ENCODE measurements at places on chromosomes 11 and 22. TPM values are rescaled to one million over a fixed set of nuclear protein-coding genes. Genes with fewer than 3 reads are reported as not detected.

- peak; percentile 47 for DNase-seq
Measured at GRCh38 chr22:19022755-19023154, 86.7 kb upstream of the PRODH start.

OR2AG2 gene
- polyA plus RNA-seq: not detected

SLC43A1 gene
- polyA plus RNA-seq: 27.4 TPM

DNA sequence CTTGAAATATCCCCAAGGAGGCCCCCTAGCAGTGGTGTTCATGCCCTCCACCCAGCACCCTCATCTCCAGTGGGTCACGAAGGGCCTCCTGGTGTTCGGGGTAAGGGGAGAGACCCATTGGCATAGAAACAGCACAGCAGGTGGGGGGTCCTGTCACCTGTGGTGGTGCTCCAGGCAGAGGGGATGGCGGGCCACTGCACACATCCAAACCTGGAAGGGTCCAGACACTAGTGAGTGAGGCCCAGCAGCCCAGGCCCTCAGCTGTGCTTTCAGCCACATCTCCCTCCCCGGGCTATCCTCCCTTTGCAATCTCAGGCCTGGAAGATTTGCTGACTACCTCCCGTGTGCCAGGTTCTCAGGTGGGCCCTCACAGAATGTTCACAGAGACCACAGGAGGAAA, 59.4 kb upstream of the LYVE1 start:
- no peak for DNase-seq

TEX54 gene
- polyA plus RNA-seq: 2.2 TPM

GRCh38 chr22:44805711-44806110, 53.3 kb downstream of the ARHGAP8 start:
- DNase-seq: no peak

MRGPRF gene
- not detected for polyA plus RNA-seq

DNA sequence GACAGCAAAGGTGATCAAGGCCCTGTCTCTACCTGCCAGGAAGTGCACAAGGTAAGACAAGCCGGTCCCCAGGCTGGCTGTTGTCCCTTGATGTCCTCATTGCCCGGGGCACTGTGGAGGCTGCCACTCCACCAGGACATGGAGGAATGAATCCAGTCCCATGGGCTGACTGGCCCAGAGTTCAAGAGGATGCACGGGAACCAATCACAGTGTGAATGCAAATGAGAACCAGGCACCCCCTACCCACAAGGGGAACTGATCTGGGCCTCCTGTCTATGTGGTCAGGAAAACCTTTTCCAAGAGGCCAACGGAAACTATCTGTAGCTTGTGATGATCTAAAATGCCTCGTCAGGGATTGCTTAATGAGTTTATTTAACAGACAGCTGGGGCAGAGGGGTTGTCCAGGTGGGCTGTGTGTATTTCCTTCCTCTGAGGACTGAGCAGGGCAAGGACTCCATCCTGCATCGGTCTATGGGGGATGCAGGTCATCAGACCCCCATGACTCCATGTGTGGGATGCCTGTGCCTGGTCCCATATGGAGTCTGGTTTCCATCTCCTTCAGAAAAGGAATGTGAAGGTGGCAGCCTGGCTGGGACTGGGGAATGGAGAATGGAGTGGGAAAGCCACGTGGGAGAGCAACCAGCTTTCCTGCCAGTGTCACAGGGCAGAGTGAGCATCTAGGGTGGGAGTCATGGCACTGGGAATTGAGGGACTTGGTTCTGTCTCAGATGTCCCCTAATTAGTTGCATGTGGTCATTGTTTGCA, 60.5 kb downstream of the CD82 start:
- no peak for DNase-seq

DNA sequence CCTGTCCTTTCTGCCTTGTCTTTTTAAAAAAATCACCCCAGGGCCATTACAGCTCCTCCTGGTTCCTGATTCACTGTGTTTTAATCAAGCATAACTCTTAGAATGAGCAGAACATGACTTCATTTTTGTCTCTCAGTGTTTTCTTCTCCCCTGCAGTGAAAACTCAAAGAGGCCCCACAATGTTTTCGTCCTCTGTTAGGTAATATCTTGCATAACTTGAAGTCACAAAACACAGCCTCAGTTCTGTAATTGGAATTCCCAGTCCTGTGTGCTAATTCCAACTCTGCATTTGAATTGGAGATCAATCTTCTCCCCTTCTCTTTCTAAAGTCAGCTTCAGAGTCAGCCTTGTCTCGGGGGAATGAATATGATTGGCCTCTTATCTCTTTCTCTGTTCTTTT, 186.5 kb upstream of the NAV2 start:
- DNase-seq: no peak

DNA sequence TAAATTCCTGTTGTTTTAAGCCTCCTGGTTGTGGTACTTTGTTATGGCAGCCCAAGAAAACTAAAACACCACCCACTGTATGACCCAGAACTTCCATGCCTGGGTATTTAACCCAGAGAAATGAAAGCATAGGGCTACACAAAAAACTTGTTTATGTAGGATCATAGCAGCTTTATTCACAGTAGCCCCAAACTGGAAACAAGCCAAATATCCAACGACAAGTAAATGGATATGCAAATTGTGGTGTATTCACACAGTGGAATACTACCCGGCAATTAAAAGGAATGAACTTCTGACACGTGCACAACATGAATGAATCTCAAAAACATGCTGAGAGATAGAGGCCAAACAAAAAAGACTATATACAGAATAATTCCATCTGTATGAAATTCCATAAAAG, 62.2 kb upstream of the NAV2 start:
- DNase-seq: no peak

PKP3 gene
- polyA plus RNA-seq: 0.27 TPM

DNA sequence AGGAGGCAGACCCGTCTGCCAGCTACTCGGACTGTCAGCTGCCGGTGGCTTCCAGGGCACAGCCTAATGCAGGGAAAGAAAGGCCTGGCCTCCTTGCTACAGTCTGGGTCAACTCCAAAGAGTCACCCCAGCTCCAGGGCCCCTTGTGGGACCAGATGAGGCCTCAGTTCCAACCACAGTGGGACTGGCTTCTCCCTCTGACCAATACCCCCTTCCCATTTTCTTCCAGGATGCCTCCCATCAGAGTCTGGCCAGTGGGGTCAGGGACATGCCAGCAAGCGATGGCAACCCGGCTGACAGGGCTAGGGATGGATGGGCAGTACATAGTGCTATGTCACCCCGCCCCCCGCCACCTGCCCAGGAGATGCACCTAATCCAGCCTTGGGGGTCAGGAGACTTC, 36.6 kb downstream of the RPUSD4 start:
- no peak for DNase-seq

DNA sequence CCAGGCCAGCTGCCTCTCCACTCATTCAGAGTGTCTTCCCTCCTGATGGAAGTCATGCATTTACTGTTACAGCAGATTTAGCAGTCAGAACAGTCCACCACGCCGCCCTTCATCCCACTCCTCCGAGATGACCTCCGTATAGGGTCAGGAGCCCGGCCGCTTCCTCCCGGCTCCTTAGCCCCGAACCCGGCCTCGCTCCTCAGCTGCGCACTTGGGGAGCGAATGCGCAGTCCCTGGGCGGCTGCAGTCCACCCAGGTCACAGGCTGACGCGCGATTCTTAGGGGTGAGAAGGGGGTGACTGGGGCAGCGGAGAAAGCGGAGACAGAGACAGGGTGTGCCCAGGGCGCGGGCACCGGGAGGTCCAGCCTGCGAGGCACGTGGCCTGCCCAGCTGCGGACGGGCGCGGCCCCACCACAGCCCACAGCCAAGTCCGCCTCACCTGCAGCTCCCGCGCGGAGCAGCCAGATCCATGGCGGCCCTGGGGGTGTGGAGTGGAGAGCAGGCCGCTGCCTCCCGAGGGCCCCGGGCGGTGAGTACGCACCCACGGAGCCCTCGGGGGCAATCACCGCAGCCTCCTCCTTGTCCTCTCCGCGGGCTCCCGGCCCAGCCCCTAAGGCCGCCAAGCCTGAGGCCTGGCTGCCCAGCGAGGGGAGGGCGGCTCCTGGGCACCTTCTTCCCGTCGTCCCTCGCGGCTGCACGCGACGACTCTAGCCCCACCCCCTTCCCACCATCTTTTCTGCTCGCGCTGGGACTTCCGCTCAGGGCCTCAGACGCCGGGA, 286.6 kb downstream of the BRD1 start:
- no peak for DNase-seq

FADS1 gene
- 0.35 TPM for polyA plus RNA-seq

MMP7 gene
- not detected for polyA plus RNA-seq

DNA sequence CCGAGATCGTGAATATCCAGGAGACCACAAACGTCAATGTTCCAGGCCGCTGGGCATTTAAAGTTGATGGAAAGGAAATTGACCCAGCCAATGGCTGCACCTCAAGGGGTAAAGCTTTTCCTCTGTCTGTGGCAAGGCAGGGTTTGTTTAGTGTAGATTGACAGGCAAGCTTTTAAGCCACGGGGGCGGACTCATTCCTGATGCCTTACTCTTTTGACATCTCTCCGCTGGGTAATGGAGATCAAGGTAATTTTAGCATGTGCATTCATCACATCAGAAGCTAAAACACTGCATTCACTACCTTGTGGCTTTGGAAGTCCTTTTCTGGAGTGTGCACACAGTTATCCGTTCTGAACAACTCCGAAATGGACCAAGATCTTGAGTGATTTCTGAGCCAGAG, 12.6 kb downstream of the TECTA start:
- no peak for DNase-seq

UBTFL1 gene
- not detected for polyA plus RNA-seq

DNA sequence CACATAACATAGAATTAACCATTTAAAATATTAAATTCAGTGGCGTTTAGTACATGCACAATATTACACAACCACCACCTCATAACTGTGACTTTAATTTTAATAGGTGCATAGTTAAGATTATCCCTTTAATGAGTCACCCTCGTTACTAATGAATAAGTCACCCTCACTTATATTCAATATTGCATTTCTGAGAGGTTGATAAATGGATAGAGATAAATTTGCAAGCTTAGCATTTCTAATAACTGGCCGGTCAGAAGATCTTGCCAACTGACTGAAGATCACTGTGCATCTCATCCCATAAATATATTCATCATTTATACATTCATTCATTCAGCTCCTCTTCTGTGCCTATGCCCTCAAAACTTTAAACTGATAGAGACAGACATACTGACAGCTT, 243.7 kb downstream of the TTC28 start:
- DNase-seq: no peak

OR10D3 gene
- polyA plus RNA-seq: not detected

CYTH4 gene
- polyA plus RNA-seq: 56.9 TPM

- no peak for DNase-seq
Measured at GRCh38 chr11:76008474-76008873, 193.5 kb downstream of the UVRAG start.

DNA sequence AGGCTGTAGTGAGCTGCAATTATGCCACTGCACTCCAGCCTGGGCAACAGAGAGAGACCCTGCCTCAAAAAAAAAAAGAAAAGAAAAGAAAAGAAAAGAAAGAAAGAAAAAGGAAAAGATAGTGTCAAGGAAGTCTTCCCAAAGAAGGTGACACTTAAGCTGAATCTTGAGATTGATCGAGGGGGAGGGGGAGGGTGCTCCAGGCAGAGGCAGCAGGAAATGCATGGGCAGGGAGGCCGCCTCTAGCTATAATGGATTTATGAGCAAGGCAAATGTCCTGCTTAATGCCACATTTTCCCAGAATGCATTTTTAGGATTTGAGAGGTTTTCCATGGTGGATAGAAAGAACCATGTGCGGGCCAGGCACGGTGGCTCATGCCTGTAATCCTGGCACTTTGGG, 13.8 kb upstream of the DDB2 start:
- DNase-seq: no peak

OR2D2 gene
- not detected for polyA plus RNA-seq

APOA4 gene
- polyA plus RNA-seq: not detected

DNA sequence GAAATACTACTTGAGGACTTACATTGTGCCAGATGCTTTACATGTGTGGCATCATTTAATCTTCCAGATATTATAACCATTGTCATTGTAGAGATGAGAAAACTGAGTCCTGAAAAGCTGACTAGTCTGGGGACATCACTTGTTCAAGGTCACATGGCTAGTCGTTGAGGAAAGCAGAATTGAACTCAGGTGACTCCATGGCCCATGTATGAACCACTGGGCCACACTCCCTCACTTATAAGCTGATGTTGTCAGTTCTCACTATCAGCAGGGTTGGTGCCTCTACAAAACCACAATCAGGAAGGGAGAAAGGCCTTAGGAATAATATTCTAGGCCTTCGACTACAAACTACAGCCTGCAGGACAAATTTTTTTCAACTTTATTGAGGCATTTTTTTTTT, 26.1 kb upstream of the ADA2 start:
- no peak for DNase-seq

SLC22A6 gene
- polyA plus RNA-seq: not detected

GRCh38 chr22:32335471-32335870, 22.2 kb upstream of the RFPL3 start:
- DNase-seq: no peak

DNA sequence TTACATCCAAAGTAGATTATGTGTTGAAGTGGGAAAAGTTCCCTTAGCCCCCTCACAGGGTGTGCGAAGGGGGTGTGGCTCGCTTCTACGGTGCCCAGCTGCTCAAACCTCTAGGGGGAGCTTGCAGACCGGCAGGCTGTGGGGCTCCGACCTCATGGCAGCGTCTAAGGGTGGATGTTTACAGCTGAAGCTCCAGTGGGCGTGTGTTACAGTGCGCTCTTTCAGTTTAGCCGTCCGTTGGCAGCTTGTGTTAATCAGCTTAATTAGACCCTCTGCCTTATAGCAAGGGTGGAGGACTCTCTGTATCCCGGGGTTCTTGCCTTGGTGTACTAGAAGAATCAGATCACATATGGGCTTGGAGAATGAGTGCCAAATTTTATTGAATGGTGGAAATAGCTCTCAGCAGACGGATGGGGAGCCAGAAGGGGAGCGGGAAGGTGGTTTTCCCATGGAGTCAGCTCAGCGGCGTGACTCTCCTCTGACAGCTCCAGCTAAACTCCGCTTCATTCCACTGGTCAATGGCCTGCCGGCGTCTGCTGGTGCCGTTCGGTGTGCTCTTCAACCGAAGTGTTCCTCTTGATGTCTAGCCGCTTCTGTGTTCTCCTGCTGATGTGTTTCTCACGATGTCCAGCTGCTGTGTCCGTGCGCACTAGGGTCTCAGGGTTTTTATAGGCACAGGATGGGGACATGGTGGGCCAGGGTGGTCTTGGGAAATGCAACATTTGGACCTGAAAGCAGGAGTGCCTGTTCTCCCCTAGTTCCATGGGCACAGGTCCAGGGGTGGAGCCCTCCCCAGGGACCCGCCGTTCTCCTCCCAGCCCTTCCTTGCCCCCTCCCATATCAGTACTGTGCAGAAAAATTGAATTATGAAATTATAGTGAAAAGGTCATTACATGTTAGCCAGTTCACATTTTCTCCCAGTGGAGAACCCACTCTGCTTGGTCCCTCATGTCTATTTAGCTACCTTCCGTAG, 28.6 kb upstream of the OR10G7 start:
- no peak for DNase-seq

GRCh38 chr11:122100756-122101080, 15.3 kb downstream of the BLID start:
- DNase-seq: no peak

- DNase-seq: peak; percentile 85
Measured at GRCh38 chr11:64894070-64894811, 15.8 kb upstream of the EHD1 start.

EEF1G gene
- polyA plus RNA-seq: 1,198 TPM

- no peak for DNase-seq
Measured at GRCh38 chr11:134521001-134521400, 109.0 kb upstream of the B3GAT1 start.

SYT7 gene
- polyA plus RNA-seq: not detected
